ENCODE measurements at places on chromosomes 7 and 10. TPM values are rescaled to one million over a fixed set of nuclear protein-coding genes. Genes with fewer than 3 reads are reported as not detected.

Gene C7orf57
- not detected for total RNA-seq

Gene CALML5
- not detected for total RNA-seq

Gene ZNF716
- not detected for total RNA-seq

Gene H2AZ2
- 122 TPM for total RNA-seq

Gene CAMK2B
- total RNA-seq, result 3.5 TPM

All from posterior vena cava (tissue), 2 donors.